ENCODE measurements at places on chromosomes 3 and 15.

DNA sequence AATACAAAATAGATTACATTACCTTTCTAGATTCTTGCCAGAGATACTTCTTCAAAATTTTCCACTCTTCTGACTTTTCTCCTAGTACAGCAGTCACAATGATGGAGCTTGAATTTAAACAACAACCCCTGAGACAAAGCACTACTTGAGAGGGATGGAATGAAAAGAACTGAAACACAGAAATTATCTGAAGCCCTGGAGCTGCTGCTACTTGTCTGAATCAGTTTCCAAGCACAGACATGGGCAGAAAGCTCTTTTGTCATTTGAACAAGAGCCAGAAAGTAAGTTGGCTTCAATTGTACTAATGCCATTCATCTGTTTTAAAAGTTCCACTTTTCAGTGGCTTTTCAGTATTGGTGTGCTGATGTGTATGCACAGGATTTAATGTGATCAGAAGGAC is 718.5 kb upstream of the ARPP21 start:
- DNase-seq, result no peak

- no peak for DNase-seq
Measured at GRCh38 chr15:89825271-89825940, 10.8 kb upstream of the ANPEP start.

GRCh38 chr3:248864-249520 is 52.4 kb downstream of the CHL1 start:
- DNase-seq, result no peak

DNA sequence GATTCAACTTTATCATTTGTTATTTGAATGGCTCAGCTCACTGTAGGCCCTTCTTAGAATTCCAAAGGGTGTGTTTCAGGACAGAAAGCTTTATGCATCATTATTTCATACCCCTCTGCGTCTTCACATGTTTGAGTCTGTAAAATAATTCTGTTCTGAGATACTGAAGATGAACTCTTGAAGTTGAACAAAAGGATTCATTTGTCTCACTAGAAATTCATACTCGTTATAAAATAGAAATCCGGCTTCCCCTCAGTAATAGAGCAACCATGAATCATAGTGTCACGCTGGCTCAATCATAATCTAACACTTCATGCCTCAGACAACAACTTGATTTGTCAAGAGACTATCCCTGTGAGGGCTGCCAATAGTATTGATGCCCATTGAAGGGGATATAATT is 1015.4 kb upstream of the SEMA6D start:
- DNase-seq, result no peak

- peak; percentile 59 for DNase-seq
Measured at GRCh38 chr3:27357665-27358258, 11.4 kb downstream of the NEK10 start.

DNA sequence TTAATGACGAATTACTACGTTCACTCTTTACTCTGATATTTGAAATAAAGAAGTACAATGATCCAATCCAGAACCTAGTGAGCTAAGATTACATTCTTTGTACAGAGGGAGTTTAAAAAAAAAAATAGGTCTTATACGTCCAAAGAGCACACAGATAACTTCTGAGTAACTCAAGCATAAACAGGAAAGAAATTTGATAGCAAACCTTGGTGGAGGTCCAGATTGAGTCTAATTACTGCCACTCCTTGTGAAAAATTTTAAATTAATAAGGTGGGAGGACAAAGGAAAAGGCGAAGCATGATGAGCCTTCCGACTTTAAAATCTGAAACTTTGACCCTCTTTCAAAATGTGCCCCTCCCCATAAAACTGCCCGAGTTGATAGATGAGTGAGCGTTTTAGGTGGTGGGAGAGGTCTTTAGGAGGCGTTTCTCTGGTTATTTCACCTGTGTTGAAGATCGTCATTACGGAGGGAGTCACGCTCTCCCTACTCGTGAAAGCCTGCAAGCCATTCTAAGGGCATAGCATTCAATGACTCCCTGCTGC is 127.0 kb upstream of the ROBO2 start:
- DNase-seq, result no peak

DNA sequence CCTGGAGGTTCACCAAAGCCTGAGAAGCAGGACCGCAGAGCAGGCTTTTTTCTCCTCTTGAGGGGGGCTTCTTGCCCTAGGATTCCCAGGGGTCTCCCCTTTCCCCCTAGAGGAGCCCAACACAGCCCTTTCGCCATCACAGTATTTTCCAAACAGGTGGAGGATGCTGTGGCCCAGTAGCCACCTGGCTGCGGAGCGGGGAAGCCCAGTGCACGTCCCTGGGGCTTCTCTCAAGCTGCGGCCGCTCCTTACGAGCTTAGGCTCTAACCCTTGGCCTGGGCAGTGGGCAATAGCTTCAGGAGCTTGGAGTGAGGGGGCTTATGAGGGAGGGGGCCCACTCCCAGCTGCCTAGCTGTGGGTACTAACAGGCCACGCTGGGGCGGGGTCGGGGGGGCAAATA is 11.6 kb upstream of the DLL4 start:
- no peak for DNase-seq

GRCh38 chr15:94235646-94236045 is 4.3 kb downstream of the MCTP2 start:
- DNase-seq, result no peak

DNA sequence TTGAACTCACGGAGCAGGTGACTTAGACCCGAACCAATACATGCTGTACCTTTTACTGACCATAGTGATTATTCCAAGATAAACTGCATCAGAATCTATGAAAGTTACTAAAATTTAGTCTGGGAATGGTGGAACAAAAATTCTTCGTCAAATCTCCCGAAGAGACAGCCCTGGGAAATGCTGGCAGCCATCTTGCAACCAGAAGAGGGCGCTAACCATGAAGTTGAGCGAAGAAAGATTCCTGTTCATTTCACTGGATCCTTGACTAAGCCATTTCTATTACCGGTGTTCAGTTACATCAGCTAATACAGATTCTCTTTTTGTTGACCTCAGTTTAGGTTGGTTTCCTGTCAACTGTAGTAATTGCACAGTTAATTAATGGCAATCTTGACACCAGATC is 199.6 kb downstream of the SLC9A9 start:
- peak; percentile 19 for DNase-seq

DNA sequence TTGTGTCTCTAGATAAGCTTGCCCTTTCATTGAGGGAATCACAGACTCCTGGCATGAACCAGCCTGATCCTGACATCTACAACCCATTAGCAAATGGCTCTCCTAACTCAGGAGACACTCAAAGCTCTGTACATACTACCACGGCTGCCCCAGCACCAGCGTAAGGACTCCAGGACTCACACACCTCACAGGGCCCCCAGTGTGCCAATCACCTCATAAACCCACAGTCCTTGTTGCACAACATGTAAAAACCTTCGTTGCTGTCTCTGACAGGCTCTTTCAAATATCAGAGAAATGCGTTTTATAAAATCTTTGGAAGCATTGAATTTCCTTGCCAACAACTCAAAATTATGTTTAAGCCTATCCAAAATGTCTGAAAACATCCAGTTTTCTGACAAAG is 7.3 kb downstream of the FYCO1 start:
- DNase-seq, result no peak

GRCh38 chr3:174441588-174442301 is 417.4 kb upstream of the NAALADL2 start:
- no peak for DNase-seq

GRCh38 chr3:179961703-179962078 is 75.0 kb downstream of the PEX5L start:
- DNase-seq, result no peak

DNA sequence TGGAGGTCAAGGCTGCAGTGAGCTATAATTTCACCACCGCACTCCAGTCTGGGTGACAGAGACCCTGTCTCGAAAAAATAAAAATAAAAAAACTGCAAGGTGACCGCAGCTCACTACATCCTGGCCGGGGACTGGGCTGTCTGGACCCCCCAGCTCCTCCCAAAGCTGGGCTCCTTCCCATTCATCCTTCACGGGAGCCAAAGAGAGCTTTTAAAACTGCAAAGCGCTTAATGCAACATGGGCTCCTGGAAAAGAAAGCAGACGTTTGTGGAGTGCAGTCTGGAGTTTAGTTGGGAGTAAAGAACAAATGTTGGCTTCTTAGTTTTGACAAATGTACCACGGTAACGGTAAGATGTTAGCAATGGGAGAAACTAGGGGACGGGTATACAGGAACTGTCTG is 12.1 kb downstream of the PLXND1 start:
- no peak for DNase-seq

DNA sequence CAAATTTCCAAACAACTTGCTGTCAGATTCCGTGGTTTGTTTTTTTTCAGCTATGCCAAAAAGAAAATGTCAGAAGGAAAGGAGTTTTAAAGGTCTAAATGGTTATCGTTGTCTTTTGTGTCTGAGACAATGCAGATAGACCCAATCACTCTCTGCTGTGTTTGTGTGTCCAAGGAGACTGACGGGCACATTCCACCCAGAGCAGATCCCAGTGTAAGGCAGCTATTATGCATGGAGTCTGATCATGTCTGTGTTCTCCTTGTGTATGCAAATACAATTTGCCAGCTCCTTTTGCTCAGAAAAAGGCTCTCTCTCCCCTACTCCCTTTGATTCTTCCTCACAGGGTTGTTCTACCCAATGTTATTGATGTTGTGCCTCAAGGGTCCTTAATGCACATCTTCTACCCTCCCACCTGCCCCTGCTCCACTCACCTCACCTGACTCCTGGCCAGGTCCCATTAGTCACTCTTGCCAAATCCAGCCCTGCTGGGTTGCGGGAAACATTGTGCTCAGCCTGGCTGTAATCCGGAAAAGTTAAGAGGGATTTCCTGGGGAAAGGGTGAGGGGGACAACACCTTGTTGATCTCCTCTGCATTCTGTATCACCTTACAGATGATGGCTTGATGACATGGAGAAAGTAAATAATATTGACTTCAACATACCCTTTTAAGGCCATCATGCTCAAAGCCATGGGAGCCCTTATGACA is 61.0 kb downstream of the OTOL1 start:
- DNase-seq, result no peak

GRCh38 chr3:85939074-85939482 is 980.3 kb downstream of the CADM2 start:
- DNase-seq, result no peak

DNA sequence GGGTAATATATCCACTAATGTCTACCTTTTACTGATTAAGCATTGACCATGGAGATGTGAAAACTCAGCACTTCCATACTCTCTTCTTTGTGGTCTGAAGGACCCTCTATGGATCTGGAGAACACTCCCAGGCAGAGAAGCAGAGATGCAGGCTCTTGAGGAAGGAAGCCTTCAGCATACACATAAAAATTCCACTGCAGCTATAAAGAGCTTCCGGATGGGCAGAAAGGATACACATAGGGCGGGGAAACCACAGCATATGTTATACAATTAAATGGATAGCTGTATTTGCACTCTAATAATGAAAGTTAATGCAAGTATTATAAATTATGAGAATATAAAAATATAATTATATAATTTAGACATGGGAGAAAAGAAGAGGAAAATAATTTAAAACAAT is 1258.2 kb upstream of the ALCAM start:
- DNase-seq, result no peak

- DNase-seq, result no peak
Measured at GRCh38 chr3:163315786-163316185, 1762.5 kb downstream of the SI start.

DNA sequence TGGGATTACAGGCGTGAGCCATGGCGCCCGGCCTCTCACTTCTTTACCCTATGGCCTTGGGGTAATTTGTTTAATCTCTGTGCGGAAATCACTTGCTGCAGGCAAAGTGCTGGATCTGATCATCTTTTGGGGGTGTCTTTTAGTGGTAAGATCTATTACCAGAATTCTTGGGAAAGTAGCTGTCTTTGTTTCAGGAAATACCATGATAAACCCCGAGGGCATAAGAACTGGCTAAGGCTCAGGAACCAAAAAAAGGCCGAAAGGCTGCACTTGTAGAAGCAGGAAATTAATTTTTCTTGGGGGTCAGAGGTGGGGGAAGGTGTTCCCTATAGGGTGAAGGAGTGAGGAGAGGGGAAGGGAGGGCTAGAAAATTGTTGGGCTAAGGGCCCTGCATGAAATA is 22.7 kb upstream of the IGF2BP2 start:
- DNase-seq, result no peak

GRCh38 chr15:97023488-97023844 is 693.0 kb downstream of the NR2F2 start:
- no peak for DNase-seq

DNA sequence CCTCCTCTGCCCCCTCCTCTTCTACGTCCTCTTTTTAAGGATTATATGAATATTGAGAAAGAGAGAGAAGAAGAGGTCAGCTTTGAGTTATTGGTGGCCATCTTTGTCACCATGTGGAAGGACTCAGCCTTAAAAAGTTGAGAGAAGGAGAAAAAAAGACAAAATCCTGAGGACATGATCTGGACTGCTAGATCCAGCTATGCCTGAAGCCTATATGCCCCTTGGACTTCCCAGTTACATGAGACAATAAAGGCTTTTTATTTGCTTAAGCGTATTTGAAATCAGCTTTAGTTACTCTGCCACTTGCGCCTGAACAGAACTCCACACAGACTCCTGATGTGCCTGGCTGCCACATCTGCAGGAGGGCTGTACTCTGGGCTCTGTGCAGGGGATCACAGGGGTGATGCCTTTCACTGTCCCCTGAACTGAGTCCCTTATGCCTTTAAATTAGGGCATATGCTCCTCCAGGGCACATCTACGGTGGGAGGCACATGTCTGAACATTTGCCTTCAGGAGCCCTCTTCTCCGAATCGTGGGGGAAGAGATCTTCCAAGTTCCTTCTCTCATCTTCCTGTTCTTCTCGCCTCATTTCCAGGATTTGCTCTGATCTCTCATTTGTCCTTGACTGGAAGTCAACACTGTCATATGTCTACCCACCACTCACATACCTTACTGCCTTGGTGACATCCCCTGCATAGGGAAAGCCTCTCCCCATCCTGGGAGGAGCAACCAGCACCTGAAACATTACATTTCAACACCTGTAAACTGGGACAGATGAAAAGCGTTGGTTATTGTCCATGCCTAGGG is 14.0 kb upstream of the PLA2G4E start:
- DNase-seq, result no peak

DNA sequence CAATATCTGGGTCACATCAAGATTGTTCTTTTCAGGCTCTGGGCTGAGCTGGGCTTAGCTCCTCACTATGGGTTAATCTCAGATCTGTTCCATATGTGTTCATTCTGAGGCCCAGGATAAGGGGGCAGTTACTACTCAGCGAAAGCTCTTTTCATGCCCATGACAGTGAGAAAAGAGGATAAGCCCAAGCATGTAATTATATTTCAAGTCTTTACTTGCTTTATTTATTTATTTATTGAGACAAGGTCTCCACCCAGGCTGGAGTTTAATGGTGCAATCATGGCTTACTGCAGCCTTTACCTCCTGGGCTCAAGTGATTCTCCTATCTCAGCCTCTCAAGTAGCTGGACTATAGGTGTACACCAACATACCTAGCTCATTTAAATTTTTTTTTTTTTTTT is 44.7 kb upstream of the SELENOK start:
- no peak for DNase-seq

- no peak for DNase-seq
Measured at GRCh38 chr15:52146261-52146660, 33.7 kb upstream of the BCL2L10 start.

- DNase-seq, result no peak
Measured at GRCh38 chr3:163821841-163822240, 1256.5 kb downstream of the SI start.

- no peak for DNase-seq
Measured at GRCh38 chr3:185631508-185632206, 45.6 kb downstream of the SENP2 start.
